Right hindlimb (tissue), 1 donor: ENCODE measurements at places on chromosomes 11 and 22.

- DNase-seq: no peak
These were observed 102.7 kb upstream of the SEZ6L start for GRCh38 chr22:26066534-26066933.

GRCh38 chr11:33179348-33179803, 18.1 kb upstream of the CSTF3 start:
- DNase-seq: no peak

GRCh38 chr11:131723088-131723487, 352.7 kb downstream of the NTM start:
- no peak for DNase-seq

DNA sequence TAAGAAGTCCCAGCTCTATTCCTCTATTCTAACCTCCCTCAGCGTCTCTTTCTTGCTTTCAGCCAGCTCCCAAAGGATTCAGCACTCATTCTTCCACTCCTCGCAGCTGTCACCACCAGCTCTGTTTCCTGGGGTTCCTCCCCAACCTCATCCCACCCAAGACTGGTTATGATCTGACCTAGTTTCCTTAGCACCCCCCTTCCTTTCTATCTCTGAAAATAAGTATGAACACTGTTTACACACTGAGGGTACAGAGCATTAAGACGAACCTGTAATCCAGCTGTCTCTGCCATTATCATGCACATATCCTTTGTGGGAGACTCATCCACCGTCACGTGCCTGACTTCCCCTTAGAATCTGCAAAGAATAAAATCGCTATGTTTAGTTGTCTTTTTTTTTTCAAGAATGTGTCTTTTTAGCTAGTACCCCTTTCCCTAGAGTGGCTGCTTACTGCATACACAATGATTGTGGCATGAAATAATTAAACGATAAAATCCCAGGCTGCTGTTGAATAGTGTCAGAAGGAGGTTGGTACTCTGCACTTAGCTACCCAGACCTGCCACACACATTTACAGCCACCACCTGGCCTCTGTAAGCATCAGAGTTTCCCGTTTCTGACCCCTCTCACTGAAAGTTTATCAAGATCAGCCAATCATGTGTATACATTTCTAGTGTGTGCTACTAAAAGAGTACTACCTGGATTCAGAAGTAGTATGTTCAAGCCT, 26.9 kb upstream of the CSTF3 start:
- no peak for DNase-seq

DNA sequence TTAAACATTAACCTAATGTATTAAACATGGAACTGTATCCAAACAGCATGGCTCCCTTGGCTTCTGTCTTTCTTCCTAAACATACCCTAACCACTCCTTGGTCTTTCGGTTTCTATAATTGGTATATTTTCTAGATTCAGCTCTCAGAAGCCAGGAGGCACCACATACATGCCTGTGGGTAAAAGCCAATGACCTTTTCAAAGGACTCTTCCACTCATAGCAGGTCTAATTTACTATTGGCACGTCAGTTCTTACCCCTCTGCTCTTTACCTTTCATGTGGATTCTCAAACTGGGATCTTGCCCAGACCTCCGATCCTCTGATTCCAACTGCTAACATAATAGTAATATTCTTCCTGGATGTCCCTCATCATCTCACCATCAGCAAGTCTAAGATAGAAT, 835.1 kb downstream of the NTM start:
- no peak for DNase-seq

DNA sequence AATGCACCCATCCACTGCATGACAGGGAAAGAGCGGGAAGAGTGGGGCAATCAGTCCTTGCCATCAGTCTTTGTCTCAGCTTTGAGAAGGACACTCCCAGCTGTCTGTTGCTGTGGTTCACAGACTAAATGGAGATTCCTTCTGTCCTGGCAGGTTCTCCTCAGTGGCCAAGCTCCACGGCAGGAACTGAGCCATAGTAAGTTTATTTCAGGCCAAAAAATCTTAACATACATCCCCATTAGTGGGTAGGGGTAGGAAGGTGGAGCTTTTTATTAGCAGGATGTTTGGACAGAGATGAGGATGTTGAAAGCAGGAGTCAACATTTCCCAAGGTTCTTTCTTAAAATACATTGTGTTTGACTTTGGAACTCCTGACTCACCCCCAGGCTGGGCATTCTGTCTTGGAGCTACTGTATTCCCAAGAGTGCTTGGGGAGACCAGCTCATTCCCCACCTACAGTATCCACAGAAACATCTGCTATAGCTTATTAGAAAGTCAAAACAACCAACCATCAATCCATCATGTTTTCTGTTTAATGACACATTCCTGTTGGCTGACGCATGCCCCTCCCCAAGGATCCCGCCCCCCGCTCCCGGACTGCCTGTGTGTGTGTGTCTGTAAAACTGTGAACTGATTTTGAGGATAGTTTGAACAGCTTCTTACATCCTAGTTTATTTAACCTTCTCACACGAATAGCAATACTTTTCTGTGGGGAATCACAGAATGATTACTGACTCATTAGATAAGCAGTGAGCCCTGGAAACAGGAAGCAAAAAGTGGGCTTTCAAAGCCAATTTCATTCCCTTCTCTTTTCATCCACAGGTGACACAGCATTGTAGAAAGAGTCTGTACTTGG, 109.5 kb downstream of the CCDC81 start:
- DNase-seq: peak; percentile 76

- peak; percentile 63 for DNase-seq
These were observed 21.0 kb downstream of the OTUB1 start for GRCh38 chr11:64007160-64007628.

GRCh38 chr11:10029386-10030121, 264.5 kb downstream of the SBF2 start:
- DNase-seq: no peak

DNA sequence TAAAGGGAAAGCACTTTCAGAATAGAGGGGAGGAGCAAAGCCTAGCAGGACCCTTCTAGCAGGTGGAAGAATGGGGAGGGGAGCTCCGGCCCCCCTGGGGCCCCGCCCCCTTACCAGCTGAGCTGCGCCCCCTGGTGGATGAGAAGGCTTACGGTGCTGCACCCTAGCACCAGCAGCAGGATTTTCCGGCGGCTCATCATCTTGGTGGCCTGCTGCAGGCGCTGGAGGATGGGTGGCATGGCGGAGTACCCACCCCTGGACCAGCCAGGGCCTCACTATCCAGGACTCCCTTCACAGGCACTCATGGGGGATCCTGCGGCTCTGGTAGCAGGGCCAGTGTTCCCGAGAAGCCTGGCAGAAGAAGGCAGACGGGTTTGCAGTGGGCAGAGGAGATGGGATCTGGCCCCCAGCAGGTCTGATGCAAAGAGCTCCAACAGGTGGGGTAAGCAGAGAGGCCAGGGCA, 3.8 kb downstream of the GAL3ST3 start:
- DNase-seq: peak; percentile 74

- DNase-seq: no peak
These were observed 61.9 kb downstream of the ATG16L2 start for GRCh38 chr11:72876147-72876546.

DNA sequence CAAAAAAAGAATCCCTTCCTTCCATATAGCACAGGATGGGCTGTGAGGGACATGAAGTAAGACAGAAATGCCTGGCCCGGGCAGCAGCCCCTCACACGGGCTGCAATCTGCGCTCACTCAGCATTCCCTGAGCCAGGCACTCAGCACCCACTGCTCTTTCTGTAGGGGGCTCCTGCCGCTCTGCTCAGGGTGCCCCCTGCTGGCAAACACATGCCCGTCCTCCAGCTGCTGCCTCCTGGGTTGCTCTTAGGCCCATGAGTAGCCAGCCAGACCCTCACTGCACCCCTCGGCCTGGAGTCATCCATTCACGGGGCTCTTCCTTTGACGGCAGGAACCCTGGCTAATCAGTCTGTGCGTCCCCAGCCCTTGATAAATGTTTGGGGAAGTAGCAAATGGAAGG, 6.9 kb downstream of the MCAT start:
- no peak for DNase-seq

- DNase-seq: no peak
These were observed 27.5 kb downstream of the MOV10L1 start for GRCh38 chr22:50117168-50117762.

DNA sequence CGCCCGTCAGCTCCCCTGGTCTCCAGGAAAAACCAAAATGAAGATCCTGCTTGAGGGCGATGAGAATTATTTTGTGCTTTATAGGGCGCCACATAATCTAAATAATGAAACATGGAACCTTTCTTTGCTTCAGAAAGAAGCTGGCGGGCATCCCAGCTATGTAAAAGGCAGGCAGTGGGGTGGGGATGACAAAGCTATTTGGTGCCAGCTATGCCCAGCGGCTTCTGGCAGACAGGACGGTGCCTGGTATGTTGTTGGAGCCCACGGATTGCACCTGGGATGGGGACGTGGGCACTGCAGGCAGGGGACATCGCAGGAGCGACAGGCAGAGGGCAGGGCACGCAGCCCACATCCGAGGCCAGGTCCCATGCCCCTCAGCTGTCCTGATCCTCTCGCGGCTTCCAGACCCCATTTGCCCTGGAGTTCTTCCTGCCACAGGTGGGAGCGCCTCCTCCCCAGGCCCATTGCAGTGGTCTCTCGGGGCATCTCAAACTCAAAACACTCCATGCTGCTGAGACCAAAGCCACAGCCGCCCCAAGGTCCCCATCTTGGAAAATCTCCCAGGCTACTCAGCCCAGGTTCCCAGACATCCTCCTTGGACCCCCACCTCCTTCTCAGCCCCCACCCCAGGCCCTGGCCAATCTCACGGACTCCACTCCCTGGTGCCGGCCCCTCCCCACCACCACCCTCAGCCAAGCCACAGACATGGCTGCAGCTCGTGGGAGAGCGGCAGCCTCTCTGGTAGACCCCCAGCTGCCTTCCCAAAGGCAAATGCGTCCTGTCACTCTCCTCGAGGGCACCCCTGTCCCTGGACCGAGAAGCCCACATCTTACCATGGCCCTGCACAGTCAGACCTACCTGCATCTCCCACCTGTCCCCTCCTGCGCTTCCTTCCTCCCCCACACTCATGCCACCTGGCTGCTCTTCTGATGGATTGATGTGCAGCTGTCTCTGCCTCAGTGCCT, 45.7 kb downstream of the SHISAL1 start:
- DNase-seq: no peak

DNA sequence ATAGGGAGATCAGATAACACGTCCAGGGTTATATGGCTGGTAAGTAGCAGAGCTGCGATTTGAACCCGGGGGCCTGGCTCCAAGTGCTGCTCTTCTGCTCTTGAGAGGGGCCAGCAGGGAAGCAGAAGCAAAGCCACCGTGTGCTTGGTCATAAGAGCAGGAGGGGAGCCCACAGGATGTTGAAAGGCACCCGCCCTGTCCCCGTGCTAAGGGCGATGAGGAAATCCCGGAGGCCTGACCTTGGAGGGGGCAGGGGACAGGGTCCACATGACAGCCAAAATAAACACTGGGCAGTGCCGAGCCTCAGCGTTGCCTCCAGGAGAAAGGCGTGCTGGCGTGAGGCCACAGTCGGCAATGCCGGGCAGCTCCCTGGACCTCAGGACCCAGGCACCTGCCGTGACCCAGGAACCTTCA, 28.8 kb downstream of the TOM1 start:
- no peak for DNase-seq

GRCh38 chr11:123439616-123440015, 9.5 kb downstream of the GRAMD1B start:
- no peak for DNase-seq

DNA sequence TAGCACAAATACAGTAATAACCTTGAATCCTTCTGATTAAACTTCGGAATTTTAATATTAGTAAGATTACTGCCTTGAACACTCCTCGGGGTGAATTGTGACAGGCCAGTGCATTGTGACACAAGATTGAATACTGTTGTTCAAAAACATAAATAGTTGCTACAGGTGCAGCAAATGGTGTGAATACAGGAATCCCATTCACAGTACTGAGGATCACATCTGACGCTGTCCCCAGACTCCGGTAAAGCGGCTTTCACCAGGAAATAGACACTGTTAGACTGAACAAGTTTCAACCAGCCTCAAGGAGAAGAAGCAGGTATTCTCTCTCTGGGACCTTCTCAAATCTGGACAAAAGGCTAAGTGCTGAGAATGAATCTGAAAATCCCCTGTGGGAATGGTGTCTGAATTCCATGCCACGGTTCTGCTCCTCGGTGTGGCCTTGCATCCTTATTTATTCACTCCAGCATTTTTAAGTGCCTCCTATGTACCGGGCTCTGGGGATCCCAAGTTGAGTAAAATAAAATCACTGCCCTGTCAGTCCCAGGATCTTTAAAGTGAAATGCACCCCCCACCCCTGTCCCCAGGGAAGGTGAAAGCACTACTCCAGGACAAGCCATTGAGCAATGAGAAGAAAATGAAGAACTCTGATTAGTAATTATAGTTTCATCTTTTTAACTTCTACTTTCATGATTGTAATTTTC, 3.4 kb downstream of the LGR4 start:
- DNase-seq: no peak

DNA sequence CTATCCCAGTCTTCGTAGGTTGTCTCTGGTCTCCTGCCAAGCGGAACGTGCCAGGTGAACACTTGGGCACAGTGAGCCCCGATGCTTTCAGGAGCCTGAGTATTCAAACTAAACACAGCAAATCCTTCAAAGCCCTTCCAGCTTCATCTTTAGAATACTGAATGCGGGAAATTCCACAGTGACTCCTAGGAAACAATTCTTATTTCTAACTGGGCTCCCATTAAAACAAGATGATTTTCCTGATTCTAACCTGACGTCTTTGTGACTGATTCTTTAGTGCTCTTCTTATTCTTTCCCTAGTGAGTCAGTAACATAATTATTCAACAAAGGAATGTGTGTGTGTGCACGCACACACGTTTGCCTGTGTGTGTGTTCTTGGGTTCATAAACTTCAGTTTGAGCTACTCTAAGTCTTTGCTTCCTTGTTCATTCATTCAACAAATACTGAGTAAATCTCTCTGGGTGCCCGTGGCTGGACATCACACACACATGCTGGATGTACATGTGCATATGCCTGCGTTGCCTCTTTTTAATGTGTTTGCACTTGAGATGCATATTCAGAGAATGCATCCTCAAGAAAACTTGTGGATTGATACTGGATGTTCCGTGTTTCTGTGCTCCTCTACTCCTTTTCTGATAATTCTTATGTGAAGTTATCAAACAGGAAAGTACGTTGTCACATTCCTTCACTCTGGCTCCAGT, 134.5 kb downstream of the WNT7B start:
- no peak for DNase-seq

- no peak for DNase-seq
These were observed 24.7 kb downstream of the PACSIN2 start for GRCh38 chr22:42990131-42990838.

GRCh38 chr22:38072322-38073149, 11.4 kb downstream of the SLC16A8 start:
- no peak for DNase-seq

- DNase-seq: no peak
These were observed 906 bp upstream of the NAA40 start for GRCh38 chr11:63937713-63938478.

DNA sequence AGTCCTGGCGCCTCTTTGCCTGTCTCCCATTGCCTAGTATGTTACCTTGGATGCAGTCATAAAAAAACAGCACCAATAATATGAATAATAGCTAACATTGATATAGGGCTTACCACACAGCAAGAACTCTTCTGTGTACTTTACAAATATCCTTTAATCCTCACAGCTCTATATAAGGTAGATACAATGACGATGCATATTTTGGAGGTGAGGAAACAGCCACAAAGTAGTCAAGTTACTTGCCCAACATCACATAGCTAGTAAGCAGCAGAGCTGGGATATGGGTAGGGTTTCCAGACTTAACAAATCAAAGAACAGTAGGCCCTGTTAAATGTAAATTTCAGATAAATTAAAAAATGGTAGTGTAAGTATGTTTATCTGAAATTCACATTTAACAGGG, 128.8 kb downstream of the ST3GAL4 start:
- no peak for DNase-seq
